ENCODE measurements at places on chromosomes 2 and 18. TPM values are rescaled to one million over a fixed set of nuclear protein-coding genes. Genes with fewer than 3 reads are reported as not detected.

GRCh38 chr2:234535464-234535863 lies 38.6 kb upstream of the ARL4C start:
- DNase-seq = no peak

CHMP3 gene
- polyA plus RNA-seq = 124 TPM

- no peak for DNase-seq
Observed at GRCh38 chr2:221680548-221680947, 108.4 kb upstream of the EPHA4 start.

DNA sequence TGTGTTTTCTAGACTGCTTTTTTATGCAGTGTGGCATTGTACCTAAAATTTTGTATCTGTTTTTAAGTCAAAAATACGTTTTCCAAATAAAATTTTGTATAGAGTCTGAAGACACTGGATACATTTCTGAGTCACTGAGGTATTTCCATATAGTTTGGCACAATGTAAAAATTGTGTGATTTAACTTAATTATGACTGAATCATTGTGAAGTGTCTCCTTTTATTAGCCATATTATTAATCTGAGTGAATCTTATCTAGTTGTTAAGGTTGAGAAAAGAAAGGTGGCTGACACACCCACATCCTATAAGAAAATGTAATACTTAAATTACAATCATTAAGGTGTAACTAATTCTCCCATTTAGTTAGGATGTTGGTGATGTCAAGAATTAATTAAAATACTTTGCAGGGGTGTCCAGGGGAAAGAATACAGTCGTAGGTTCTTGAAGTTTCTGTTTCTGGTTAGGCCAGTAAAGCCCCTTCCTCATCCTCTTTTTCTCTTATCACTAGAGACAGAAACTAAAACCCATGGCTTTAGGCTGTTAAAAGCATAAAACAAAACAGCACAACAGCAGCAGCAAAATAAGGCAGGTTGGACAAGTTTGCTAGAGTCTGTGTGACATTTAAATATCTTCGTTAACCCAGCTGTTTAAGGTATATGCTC lies 71.6 kb downstream of the UBE2E3 start:
- no peak for DNase-seq

CRACDL gene
- 1.9 TPM for polyA plus RNA-seq

SCYGR4 gene
- not detected for polyA plus RNA-seq

RBKS gene
- polyA plus RNA-seq = 0.95 TPM

DNA sequence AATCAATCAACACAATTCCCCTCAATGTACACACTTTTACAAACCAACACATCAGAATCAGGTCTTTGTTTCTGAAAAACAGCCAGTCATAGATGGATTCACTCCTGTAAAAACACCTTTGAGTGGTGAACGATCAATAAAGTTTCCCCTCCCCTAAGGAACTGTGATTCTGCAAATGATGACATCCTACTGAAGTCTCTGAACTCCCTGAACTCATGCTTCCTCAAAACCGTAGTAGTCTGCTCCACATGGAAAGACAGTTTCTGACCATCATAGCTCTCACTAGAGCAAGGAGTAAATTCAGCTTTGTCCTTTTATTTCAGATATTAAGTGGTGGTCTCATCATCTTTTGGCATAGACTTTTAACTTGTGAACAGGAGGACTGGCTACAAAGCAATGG lies 43.5 kb upstream of the ACTR3 start:
- no peak for DNase-seq

DNA sequence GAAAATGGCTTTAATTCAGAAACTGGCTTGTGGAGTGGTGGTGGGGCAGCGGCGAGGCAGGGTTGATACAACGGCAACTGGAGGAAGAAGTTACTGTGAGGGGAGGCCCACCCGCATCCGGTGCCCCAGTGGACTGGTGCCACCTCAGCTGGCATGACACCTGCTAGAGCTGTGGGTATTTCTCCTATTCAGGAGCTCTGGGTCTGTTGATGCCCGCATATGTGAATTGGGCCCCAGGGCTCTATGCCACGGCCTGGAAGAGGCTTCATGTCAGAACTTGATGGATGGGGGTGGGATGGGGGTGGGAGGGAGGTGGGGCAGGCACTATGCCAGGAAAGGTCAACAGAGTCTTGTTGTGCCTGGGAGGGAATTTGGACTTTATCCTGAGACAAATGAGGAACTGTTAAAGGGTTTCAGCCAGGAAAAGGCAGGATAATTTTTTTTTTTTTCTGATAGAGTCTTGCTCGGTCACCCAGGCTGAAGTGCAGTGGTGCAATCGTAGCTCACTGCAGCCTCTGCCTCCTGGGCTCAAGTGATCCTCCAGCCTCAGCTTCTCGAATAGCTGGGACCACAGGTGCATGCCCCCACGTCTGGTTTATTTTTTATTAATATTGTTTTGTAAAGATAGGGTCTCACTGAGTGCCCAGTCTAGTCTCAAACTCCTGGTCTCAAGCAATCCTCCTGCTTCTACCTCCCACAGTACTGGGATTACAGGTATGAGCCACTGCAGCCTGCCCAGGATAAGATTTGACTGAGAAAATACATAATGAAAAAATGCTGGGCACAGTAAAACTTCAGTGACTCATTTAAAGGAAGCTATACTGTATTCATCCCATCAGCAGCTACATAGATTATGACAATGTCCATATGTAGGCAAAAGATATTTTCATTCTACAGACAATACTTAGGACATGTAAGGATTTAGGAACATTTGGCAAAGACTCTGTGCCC lies 52.6 kb downstream of the SH2D6 start:
- DNase-seq = peak; percentile 24

TTN gene
- polyA plus RNA-seq = 178 TPM

MRPL19 gene
- 33.1 TPM for polyA plus RNA-seq

DNA sequence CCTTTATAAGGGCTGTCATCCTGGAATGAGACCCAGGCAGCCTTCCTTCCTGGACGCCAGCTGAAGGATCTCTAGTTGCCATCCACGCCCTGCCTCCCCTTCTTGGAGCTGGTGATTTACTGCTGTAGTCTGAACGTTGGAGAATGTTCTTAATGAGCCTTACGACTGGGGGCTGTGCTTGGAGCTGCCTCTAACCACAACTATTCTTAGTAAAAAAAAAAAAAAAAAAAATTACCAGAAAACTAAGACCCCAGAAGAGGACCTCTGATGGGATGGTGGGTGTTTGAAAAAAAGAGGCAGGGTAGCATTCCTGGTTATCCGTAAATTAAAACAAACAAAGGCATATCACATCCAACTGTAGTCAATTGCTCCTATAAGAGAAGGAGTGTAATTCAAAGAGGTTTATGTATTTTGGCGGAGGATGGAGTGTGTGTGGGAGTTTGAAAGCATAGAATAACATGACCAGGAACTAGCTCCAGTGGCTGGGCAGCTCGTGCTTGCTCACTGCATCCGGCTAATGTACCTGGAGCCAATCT lies 105.4 kb downstream of the QPCT start:
- peak; percentile 23 for DNase-seq

DNA sequence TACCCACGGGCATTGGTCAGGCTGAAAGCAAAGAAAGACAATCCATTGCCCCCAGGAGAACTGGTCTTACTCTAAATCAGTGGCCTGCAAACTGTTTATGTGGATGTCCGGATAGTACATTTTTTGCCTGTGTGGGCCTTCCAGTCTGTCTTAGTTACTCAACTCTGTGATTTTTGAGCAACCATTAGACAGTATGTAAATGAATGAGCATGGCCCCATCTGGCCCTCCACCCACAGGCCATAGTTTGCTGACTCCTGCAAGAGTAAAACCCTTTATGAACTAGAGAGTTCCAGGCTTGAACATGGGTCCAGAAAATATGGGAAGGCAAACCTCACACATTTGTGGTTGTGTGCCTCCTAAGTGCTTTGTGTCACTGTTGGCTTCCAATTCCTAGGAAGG lies 55.7 kb upstream of the CYP1B1 start:
- DNase-seq = no peak

DNA sequence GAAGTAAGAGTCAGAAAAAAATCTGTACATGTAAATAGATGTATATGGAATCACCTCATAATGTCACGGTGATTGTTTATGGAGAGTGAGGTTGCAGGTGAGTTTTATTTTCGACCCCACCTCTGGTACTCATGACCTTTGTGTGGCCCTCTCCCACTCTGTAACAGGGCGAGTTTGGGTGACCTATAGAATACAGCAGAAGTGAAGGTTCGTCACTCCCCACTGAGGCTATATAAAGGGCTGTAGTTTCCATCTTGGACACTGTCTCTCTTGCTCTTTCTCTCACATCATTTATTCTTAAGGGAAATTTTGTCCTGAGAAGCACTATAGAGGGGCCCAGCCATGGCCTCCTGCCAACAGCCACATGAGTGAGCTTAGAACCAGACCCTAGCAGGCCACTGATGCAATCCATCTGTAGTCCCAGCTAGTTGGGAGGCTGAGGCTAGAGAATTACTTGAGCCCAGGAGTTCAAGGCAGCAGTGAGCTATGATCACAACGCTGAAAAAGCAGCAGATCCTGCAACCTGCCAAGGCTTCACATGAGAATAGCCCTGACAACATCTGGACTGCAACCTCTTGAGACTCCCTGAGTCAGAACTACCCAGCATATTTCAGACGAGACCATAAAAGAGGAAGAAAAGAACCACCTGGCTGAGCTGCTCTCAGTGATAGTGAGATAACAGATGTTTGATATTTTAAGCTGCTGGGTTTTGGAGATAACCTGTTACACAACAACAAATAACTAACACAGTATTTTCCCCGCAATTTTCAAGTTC lies 74.3 kb upstream of the SLC1A4 start:
- DNase-seq = no peak

KCTD1 gene
- 6.1 TPM for polyA plus RNA-seq

DNA sequence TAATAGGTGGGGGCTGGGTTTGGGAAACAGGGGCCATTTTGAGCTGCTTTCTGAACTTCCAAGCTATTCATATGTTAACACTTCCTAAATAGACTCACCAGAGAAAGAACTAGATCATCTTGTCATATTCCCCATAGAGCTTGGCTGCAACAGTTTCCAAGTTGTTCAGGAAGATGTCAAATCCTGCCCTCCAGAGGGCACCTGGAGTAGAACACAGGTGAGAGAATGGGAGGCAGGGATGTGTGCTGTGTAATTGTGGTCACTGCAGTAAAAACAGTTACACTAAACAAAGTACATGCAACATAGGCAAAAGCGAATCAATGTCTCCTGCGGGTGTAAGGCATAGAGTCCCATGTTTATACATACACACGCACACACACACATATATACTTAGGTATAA lies 34.5 kb upstream of the LRRC30 start:
- no peak for DNase-seq

DNA sequence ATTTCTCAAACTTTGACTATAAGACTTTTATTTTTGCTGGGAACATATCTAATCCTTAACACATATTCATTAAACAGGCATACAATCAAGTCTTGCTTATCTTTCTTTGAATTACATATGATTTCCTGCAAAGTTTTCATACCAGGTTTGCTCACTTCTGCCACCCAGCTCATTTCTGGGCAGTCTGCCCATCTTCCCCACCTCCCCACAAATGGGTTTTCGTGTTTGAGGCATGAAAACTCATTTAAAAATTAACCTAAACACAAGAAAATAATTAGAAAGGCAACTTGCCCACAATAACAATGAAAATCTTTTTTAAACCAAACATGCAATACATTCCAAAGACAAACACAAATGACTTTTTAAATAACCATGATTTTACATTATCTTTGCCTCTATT lies 3.4 kb downstream of the CHST9 start:
- no peak for DNase-seq

DNA sequence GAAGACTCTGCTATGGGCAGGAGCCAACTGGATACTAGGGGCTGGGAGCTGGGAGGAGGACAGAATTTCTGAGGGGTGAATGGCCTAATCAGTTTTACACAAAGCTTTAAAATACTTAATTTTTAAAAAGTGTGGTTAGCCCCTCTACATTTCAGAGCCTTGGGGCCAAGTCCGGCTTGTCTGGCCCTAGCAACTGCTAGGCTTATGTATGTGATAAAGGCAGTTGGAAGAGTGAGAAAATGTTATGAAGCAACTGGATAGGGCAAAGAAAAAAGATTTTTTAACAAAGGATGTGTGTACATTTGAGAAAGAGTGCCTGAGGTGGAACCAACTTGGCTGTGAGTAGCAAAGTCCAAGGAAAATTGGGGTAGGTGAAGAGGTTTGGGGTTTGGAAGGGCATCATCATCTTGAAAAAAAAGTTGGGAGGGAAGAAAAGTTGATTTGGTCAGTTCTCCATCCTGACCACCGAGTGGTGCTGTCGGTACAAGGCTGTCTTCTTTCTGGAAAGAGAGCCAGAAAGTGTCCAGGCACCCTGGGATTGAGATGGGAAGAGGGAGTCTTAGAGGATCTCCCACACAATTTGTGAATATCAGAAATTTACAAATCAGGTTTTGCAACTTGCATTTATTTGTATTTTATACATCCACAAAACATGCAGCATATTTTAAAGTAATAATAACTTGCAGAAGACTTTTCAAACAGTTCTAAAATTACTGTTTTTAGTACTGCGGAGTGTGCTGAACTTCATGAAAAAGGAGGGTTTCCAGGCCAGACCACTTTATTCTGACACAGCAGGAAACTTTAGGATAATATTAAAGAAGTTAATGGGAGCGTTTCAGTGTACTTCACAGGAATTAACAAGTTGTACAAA lies 10.5 kb upstream of the CDK15 start:
- peak; percentile 66 for DNase-seq

SCN3A gene
- polyA plus RNA-seq = 0.94 TPM

MERTK gene
- polyA plus RNA-seq = 4.4 TPM

ASB18 gene
- polyA plus RNA-seq = 6.3 TPM

- peak; percentile 6 for DNase-seq
Observed at GRCh38 chr18:28903306-28903705, 726.4 kb upstream of the CDH2 start.

PLEK gene
- polyA plus RNA-seq = 5.5 TPM

KCNK3 gene
- 1.1 TPM for polyA plus RNA-seq

GRCh38 chr2:237889016-237889415 lies 29.6 kb downstream of the RAMP1 start:
- DNase-seq = no peak

COL3A1 gene
- polyA plus RNA-seq = 6,260 TPM

GRCh38 chr18:904218-905090 lies at the start of gene ADCYAP1:
Gene ADCYAP1 (plus strand): TSS chr18:904871. CDS start chr18:905387, 516 bp downstream.
- no peak for DNase-seq

IL36G gene
- 0.53 TPM for polyA plus RNA-seq

Data from muscle of back (tissue), 13 donors.